Stimulated activated CD8-positive, alpha-beta memory T cell treated with anti-CD3 and anti-CD28 coated beads, Interleukin-4, amount 100 ng/mL, for 4 hours (primary cell): ENCODE measurements at places on chromosomes 7 and 10.

GRCh38 chr7:35736725-35737124 lies 41.8 kb upstream of the HERPUD2 start:
- DNase-seq = no peak

GRCh38 chr7:126659124-126659523 lies 593.6 kb downstream of the GRM8 start:
- no peak for DNase-seq

- no peak for DNase-seq
These were observed 175.3 kb downstream of the RAPGEF5 start for GRCh38 chr7:22181663-22182062.

DNA sequence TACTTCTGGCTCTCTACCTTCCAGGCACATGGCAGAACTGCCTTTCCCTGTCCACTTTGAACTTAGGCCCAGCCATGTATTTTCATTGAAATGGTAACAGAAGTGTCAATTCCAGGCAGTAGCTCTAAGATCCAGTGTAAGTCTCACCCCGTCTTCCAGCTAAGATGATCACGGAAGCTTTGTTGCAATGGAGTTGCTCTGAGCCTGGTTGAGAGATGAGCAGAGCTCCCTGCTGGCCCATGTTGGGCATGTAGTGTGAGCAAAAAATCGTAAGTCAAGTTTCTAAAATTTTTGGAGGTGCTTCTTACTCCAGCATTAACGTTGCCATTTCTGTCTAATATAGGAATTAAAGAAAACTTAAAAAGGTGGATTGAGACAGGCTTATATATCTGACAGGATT lies 274.4 kb downstream of the IPMK start:
- DNase-seq = no peak

DNA sequence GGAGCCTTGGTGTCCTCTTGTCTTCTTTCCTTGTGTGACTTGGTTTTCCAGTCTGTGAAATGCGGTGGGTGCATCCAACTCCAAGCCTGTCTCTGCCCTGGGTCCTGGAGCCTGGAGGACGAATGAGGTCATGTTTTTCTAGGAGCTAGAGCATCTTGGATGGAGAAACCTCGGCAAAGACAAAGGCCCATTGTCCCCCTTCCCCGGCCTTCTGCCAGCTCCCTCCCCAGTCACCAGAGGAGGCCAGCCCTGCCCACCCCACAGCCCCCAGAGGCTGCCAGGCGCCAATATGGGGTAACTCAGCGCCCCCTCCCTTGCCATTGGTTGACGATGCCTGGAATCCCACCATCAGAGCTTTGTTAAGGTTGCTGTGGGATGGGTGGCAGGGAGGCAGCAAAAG lies 40.4 kb downstream of the KCTD7 start:
- no peak for DNase-seq

GRCh38 chr10:24168258-24169170 lies 40.4 kb upstream of the KIAA1217 start:
- DNase-seq = no peak

DNA sequence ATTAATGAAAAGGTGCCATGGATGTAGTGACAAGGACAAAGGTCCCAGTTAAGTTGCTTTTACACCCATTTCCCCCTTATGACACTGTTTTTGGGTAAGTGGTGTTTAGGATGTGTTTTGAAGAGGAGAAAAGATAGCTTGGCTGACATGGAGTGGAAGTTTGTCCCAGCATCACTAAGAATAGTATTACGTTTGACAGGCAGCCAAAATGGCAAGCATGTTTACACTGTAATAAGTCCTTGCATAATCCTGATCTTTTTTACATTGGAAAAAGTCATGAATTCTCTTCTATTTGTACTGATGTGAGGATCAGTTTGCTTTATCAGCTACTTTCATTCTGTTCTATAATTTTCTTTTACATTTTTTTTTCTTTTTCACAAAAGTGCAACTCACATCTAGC lies 137.8 kb downstream of the CHRM2 start:
- no peak for DNase-seq

GRCh38 chr10:99920486-99920885 lies 89.3 kb downstream of the DNMBP start:
- DNase-seq = no peak

- DNase-seq = no peak
These were observed 1.1 kb upstream of the CAMK2B start for GRCh38 chr7:44326261-44327125.

DNA sequence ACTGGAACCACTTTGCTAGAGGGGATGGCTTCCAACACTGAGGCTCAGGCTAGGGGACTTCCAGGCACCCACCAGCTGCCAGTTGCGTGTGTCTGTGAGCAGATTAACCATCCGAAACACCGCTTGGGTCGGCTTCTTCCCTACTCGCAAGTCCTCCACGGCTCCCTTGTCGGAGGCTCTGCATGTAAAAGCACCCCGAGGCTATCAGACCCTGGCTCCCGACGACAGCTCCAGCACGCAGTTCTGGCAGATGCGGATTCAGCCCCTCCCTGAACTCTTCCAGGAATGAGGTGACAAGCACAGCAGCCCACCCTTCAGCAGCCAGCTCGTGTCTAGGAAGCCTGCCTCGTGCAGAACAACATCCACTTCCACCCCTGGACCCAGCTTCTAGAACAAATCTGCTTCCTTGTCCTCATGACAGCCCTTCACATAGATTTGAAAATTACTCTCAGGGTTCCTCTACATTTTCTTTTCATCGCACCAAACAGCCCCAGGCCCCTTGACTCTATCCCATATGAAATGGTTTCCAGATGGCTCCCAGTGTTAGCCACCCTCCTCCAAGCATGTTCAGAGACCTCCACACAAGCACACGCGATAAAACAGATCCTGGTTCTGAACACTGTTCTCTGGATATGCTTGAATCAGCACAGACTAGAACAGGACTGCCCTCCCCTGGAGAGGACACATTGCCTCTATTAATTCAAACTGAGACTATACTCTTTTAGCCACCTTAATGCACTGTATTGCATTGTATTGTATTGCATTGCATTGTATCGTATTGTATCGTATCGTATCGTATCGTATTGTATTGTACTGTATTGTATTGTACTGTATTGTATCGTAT lies 44.6 kb downstream of the SLIT1 start:
- no peak for DNase-seq

GRCh38 chr7:39623732-39624441 lies 515 bp downstream of the RALA start:
- no peak for DNase-seq

GRCh38 chr10:112913661-112914287 lies 36.3 kb upstream of the TCF7L2 start:
- no peak for DNase-seq

GRCh38 chr10:18290651-18291313 lies 150.6 kb downstream of the CACNB2 start:
- DNase-seq = no peak

GRCh38 chr7:131010029-131010716 lies 276.2 kb upstream of the KLF14 start:
- DNase-seq = no peak

DNA sequence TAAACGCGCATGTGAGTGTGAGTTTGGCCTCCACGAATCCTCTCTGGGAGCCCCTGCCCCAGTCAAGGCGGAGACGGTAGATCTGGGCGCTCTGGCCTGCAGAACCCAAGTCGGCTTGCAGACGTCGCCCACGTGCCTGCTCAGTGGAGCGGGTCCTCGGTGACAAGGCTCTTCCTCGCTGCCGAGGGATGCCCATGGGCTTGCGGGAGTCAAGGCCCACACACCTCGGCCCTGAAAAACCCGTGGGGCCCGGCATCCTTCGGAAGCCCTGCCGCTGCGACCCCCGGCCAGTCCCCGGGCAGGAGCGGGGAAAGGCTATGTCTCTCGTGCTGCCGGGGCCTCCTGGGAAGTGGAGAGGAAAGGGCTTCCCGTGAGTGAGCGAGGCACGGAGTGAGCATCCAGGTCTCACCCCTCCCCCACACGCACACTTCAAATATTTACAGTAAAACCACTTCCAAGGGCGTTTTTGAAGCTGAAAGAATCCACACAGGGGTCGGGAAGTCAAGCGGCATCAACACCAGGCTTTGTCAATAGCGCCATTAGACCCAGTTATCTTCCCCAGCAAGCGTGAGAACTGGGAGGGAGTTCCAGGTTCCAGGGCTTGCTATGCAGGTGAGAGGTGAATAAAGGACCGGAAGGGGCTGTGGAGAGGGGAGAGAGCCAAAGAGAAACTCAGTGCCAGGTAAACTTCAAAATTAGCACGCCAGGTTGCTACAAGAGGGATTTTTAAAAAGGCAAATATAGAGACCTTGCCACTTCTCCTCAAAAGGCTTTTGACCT lies 1.1 kb upstream of the MNX1 start:
- DNase-seq = no peak

- no peak for DNase-seq
These were observed 3.2 kb downstream of the IDI2 start for GRCh38 chr10:1022413-1022812.

DNA sequence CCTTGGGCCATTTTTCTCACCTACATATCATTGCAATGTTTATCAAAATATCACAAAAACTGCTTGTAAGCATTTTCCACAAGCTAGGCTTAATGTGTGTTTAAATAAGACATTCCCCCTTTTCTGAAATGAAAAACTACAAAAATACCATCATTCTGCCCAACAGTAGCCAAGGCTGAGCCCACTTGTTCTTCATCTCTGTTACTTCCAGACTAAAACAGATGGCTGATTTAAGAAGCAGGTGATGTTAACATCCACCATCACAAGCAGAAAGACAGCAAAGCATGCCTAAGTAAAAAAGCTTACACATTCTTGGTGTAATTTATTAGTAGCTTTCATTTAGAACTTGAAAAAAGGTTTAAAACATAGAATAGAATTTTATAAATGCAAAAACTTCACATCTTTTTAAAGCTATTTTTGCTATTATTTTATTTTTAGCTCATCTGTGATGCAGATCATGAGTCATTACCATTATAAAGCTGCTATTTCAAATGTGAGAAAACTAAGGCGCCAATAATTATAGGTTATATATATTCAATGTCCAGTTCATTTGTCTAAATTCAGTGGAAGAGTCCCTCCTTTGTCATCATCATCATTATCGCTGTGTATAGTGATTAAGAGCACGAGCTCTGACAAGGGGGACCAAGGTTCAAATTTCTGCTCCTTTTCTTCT lies 109.4 kb downstream of the RELN start:
- DNase-seq = no peak

DNA sequence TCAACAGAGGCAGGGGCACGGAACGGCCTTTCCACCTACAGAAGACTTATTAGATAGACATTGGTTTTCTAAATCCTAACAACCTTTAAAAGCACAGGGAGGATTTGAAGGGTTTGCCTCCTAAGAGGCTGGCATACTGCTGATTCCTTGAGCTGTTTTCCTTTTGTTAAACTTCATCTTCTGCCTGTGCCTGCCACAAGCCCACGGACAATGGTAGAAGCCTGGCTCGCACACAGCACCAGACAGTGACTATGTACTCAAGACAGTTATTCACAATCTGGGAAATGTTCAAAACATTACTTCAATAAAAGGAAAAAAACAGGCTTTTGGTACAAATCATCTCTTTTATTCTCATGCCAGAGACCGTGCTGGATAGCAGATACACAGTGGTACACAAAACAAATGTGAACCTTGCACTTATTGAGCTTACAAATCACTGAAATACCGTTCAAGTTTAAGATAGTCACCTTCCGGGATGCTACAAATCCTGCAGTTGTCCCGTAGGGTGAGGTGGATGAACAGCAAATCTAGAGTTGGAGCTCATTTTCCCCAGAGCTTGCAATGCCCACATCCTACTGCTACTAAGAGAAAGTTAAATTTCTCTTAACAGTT lies 63.9 kb downstream of the VPS41 start:
- DNase-seq = no peak

GRCh38 chr10:60798031-60798430 lies 19.8 kb downstream of the CDK1 start:
- no peak for DNase-seq

DNA sequence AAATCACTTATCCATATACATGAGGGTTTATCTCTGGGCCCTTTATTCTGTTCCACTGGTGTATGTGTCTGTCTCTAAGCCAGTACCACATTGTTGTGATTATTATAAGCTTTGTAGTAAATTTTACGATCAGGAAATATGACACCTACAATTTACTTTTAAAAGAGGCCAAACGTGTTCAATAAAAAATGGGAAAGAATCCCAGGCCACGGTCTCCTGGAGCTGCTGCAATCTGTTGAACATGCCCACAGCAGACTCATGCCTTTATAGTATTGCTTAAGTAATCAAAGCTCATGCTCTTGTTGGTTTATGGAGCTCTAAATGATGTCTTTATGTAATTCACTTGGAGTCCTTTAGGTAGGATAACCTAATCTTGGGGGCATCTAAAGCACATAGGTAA lies 273.0 kb downstream of the ZMYND11 start:
- DNase-seq = no peak

GRCh38 chr7:81929386-81929785 lies 159.5 kb upstream of the HGF start:
- no peak for DNase-seq

DNA sequence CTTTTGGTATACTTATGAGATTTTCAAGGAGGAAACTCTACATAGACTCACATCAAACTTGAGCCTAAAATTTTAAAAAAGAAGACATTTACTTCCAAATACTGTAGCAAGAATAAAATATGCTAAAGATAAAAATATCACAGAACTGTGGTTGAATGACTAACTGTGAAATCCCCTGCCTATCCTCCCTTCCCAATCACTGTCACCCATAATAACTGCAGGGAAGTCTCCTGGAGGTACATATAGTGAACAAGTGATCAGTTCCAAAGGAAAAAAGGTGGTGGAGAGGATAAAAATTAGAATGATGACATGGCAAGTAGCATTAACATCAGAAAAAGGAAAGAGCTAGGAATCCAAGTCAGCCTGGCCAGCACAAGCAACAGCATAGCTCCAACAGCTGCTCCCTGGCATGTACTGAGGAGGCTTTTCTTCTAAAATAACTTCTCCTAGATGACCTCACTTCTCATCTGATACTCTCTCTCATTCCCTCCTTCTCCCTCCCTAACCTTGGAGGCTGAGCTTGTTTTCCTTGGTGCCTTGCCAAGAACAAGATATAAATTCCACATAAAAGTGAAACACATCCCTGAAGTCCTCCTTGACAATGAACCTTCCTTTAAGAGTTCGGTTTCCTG lies 124.0 kb downstream of the IQUB start:
- no peak for DNase-seq

DNA sequence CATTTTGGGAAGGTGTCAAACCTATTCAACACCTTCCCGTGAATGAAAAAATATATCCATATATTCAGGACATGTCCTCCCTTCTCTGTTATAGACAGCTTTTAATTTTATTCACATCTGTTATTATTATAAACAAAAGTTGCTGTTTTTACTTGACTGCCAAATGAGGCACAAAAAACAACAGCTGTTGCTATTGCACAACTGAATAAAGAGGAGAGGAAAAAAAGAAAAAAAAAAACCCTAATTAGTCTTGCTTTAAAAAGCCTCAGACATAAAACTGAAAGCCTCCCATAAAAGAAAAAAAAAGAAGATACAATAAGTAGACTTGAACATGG lies 153.4 kb downstream of the BMPER start:
- no peak for DNase-seq

- DNase-seq = no peak
These were observed 323.0 kb downstream of the PARD3 start for GRCh38 chr10:34492081-34492480.
